ENCODE measurements at places on chromosomes 4 and X.

DNA sequence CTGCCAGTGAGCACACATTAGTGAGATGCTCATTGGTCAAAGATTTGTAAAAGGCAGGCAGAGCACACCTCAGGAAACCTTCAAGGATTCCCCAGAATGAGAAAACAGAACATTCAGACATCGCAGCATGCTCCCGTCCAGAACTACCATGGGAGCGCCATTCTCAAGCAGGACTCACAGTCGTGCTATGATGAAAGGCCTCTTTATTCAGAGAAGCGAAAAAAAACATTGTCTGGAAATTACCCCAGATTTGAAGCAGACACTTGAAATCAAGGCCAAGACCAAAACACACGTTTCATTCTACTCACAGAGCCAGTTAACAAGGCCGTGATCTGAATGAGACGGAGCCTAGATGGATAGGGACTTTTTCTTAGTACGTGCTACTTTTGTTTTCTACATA lies 961.8 kb upstream of the TENM3 start:
- DNase-seq, result no peak

- DNase-seq, result no peak
These were observed 7.5 kb downstream of the SH3KBP1 start for GRCh38 chrX:19879735-19880378.

GRCh38 chr4:117357437-117357836 lies 272.1 kb upstream of the TRAM1L1 start:
- DNase-seq, result no peak

DNA sequence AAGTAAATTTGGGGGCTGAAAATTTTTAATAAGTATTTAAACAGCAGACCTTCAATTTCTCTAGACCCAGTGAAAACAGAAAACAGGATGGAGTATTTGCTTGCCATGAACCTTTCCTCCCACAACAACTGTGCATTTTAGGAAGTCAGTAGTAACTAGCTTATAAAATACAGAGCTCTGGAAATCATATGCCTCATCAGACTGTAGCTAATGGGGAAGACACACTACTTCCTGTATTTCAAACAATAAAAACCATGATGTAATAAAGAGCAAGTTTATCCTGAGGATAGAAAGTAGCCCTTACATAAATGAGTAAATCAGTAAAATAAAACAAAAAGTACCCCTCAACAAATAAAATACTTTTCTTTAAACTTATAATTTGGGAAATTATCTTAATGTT lies 280.1 kb upstream of the ZFP42 start:
- no peak for DNase-seq

DNA sequence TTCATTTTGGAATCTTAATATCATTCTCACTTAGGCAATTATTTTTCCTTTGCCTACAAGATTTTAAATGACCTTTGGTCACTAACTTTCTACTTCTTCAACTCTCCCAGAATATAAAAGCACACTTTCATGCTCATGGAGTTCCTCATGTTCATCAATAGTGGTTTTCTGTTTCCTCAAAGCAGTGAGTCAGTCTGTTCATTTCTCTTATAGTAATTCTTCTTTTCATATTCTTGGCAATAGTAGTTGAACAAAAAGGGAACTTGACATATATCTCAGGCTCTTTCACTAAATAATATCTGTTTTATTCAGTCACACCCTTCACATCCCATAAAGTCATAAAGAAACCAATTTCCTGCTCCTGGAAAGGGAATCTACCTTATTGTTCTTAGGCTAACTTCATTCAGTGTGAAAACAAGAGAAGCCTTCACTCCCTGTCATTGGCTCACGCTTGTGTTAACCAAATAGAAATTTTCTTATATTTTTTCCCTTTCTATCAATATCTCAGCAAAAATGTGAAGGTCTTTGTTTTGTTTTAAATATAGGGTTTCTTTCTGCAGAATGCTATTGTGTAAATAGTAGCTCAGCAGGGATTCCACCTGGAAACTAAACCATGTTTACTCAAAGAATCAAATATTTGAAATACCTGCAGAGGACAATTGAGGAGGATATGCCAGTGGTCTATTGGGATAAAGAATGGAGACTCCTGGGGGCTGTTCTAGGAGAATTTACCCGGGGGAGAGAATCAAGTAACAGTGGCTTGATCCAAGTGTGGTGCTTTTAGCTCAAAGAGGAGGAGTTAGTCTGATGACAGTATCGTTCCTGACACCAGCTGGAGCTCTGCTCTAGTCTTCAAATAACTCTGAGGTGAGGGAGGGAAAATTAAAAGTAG lies 13.4 kb upstream of the TNIP3 start:
- DNase-seq, result no peak

DNA sequence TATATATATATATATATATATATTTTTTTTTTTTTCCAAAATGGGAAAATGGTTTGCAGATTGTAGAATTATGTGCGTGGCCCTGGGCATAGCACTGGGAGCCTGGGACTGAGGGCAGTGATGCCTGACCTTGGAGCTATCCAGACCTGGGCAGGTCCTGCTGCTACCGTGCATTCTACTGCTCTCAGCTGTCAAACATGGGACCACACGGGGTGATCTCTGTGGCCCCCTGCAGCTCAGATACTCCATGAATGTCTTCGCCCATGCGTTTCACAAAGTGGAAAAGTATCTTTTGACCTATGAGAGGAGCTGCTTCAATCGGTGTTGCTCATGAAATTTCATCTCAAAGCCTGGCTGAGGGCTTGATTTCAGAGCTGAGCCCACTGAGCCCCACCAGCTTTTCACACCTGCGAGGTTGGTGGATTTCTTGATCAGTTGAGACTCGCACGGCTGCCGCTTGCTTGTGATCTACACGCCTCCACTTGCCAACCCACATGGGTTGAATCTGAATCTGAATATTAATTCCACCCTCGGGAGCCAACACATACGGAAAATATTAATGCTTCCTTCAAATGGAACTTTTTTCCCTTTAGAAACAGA lies 35.7 kb downstream of the ING2 start:
- no peak for DNase-seq

GRCh38 chr4:71186257-71186565 lies 152.6 kb upstream of the SLC4A4 start:
- no peak for DNase-seq

DNA sequence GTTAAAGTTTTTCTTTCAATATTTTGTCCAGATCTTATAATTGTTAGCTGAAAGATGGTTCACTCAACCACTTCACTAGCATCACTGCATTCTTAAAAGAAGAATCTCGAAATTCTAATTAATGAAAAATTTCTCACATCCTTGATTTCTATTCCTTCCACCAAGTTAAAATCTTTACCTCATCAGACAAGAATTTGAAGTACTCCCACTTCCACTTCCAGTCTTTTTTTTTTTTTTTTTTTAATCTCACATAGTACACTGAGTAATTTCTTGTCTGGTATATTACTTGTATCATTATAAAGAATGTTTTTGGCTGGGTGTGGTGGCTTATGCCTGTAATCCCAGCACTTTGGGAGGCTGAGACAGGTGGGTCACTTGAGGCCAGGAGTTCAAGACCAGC lies 73.2 kb downstream of the FBXW7 start:
- DNase-seq, result no peak

DNA sequence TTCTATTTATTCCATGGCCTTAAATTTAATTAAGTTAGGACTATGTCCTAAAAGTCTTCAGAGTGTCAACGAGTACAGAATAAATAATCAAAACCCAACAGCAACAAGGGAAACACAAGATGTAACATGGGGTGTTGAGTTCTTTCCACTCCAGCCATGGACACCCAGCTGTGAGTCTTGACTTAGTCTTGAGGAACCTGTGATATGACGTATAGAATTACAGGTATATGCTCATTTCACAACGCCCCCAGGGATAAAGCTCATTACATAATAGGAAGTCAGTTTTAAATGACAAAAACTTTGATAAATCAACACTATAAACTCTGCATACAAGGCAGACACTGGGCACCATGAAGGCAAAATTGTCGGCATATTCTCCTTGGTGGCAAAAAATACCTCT lies 200.0 kb upstream of the CASK start:
- DNase-seq, result no peak

DNA sequence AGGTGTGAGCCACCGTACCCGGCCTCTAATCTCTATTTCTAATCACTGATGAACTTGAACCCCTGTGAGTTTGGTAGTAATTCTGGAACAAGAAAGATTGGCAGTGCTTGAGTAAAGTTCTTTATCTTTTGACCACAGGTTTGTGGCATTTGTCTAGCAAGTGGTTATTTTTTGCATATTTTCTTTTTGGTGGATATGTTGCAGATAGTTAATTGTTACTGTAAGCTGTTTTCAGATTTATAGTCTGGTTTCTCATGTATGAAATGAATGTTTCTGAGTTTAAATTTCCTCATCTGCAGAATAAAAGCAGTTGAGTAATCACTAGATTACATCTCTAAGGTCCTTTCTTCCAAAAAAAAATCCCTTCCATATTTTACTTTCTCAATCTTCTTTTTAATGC lies 105.2 kb downstream of the GASK1B start:
- DNase-seq, result no peak

DNA sequence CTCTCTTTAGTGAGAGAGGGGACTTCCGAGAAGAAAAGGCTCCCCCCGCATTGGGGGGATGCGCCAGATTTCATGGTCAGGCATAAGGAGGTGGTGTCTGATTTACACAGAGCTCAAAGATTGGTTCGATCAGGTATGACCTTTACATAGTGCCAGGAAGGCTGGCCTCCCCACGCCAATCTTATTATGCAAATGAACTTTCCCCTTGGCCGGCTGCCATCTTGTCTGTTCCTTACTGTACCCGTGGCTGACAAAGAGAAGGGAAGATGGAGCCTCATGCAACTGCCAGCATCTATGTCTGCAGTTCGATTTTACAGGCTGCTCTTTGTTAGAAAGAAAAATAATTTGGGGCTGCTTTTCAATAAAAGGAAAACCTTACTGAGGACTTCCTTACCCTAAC lies 197.2 kb downstream of the GPM6A start:
- DNase-seq, result no peak

DNA sequence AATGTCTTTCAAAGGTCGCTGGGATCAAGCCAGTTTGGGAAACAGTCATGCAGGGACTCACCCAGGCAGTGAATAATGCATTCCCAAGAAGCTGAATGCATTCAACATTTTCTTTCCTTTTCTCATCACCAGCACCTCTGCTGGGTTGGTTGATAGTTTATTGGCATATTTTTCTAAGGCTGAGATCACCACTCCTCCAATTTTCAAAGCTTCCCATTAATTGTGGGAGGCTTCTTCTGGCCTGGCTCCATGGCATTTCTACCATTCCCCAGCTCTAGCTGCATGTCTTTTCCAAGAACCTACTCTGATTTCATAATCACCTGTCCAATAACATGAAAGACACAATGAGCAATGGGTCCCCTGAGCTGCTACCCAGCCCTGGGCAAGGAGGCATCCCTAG lies 35.8 kb downstream of the CHRDL1 start:
- DNase-seq, result no peak

DNA sequence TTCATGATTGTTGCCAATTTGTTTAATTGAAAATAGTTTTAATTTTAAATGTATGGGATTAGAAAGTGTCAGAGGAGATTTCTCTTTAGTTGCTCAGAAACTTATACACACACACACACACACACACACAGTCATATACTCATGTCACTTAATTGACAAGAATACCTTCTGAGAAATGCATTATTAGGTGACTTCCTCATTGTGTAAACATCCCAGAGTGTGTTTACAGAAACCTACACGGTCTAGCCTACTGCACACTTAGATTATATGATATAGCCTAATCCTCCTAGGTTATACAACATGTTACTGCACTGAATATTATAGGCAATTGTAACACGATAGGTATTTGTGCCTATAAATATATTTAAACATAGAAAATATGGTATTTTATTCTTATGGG lies 1327.4 kb downstream of the FSTL5 start:
- DNase-seq, result no peak

DNA sequence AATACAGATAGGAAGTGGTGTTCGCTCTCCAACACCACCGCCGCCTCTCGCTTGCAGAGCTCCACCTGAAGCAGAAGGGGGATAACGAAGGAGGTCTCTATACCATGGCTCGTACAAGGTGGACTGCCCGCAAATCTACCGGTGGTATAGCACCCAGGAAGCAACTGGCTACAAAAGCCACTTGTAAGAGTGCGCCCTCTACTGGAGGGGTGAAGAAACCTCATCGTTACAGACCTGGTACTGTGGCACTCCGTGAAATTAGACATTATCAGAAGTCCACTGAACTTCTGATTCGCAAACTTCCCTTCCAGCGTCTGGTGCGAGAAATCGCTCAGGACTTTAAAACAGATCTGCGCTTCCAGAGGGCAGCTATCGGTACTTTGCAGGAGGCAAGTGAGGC lies 5.2 kb upstream of the BMP15 start:
- DNase-seq, result peak; percentile 21

DNA sequence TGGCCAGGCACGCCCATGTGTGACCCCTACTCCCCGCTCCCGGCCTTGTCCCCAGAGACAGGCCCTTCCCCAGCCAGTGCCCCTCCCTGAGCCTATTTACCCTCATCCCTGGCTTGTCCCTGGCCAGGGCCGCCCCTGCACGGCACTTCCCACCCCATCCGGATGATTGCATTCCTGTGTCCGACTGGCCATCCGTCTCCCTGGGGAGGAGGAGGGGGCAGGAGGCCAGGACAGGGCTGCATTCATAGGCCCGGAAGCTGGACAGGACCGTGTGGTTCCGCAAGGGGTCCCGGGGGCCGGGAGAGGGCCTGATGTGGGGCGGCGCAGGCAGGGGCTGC lies 22.8 kb downstream of the CTBP1 start:
- no peak for DNase-seq

DNA sequence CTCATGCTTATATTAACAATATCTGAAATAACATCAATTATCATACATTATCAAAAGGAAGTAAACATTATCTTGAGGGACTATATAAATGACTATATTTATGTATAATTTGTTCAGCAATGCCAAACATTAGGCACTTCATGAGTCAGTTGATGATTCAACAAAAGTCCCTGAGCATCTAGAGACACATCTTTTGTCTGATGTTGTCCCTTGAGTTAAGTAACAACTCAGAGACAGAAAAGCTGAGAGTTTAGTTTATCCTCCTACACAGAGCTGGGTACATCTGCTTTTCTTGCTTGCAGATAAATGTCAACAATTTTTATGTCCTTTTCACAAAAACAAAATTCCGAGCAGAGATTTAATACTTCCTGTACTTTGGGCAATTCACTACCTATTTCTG lies 311.1 kb downstream of the INPP4B start:
- no peak for DNase-seq

DNA sequence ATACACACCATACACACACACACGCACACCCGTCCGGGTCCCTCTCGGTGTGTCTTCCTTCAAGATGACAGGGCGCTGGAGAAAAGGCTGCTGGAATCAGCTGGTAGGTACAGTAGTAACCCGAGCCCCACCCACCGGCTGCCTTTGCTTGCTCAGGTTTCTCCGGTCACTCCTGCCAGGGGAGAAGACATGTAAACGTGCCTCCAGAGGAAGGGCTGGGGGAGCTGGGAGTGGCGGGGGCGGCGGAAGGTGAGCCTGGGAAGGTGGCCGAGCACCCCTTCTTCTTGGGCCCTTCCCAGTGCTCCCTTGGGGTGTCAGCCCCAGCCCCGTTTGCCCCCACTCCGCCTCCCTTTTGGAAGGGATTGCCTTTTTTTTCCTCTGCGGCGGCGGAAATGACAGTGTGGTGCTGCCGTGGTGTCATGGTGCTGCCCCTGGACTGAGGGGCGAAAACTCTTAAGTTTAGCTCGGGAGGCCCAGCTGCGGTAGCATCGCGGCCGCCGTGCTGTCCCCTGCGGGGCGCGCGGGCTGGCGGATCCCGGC lies at the start of gene MID2:
Gene MID2, plus strand, starts transcription at position 169 of the 540 bp plus-strand sequence. CDS start 561 bp downstream, outside the sequence.
- peak; percentile 26 for DNase-seq

- no peak for DNase-seq
These were observed 48.3 kb downstream of the AMELX start for GRCh38 chrX:11341274-11342201.

GRCh38 chr4:73019462-73020047 lies 50.0 kb downstream of the COX18 start:
- DNase-seq, result no peak

GRCh38 chr4:118390121-118390520 lies 37.3 kb upstream of the PRSS12 start:
- no peak for DNase-seq
